IPS DF 6.9 (cell line): ENCODE measurements at places on chromosomes 7 and 10.

DNA sequence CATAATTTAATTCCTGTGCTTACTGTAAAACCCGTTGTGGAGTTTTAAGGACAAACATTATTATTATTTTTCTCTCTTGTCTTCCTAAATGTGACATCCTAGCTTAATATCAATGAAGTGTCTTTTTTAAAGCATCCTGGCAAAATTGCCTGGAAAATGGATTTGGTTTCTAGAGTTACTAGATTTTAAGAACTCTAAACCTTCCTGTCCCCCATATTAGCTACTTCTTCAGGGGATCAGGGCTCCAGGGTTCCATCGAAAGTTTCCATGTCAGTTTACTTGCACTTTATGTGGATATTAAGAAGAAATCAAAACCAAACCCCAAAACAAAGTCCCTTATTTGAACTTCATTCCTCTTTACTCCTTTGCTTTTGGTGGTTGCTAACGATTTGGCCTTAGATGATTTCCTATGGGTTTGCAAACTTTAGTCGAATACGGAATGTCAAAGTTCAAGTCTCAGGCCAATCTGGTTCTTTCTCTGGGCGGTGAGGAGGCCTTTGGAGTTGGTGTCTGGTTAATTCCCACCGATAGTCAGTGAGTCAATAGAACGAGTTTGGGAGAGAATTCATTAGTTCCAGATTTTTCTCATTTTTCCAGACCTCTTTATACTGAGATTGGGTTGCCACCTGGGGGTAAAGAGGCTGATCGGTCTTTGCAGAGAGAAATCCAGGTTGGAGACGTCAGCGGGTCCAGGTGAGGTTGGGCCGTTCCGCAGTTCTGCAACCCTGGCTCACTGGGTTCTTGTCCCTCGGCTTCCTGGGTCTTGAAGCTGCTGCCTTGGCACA is 1.1 kb downstream of the CUX1 start:
- no peak for DNase-seq

- DNase-seq = no peak
Observed at GRCh38 chr7:151207804-151208203, 2.5 kb downstream of the H2BK1 start.

DNA sequence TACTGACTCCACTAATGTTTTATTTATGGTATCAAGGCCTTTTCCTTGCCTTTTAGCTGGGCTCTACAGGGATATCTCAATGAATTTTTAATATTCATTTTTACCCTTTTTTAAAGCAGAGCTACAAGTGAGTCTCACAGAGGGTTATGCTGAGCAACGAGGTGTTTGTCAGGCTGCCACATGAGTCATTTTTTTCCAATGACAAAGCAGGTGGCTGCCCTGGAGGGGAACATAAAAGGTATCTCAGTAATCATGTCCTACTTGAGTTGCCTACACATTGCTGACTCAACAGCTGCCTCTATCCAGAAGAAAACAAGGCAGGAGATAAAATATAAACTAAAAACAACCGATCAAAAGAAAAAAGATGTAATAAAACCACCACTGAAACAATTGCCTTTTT is 1004.9 kb upstream of the POT1 start:
- no peak for DNase-seq

DNA sequence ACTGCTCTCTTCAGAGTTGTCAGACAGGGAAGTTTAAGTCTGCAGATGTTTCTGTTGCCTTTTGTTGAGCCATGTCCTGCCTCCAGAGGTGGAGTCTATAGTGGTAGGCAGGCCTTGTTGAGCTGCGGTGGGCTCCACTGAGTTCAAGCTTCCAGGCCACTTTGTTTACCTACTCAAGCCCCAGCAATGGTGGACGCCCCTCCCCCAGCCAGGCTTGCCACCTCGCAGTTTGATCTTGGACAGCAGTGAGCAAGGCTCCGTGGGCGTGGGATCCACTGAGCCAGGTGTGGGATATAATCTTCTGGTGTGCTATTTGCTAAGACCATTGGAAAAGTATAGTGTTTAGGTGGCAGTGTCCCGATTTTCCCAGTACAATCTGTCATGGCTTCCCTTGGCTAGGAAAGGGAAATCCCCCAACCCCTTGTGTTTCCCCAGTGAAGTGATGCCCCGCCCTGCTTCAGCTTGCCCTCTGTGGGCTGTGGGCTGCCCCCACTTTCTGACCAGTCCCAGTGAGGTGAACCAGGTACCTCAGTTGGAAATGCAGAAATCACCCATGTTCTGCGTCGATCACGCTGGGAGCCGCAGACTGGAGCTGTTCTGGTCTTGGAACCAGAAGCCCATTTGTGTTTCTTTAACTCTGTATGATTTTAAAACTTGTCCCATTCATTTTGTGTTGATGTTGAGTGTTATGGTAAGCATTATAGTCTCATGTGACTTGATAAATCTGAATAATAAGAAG is 89.2 kb upstream of the CALCR start:
- DNase-seq = no peak

GRCh38 chr7:140564643-140565042 is 76.0 kb downstream of the DENND2A start:
- no peak for DNase-seq

DNA sequence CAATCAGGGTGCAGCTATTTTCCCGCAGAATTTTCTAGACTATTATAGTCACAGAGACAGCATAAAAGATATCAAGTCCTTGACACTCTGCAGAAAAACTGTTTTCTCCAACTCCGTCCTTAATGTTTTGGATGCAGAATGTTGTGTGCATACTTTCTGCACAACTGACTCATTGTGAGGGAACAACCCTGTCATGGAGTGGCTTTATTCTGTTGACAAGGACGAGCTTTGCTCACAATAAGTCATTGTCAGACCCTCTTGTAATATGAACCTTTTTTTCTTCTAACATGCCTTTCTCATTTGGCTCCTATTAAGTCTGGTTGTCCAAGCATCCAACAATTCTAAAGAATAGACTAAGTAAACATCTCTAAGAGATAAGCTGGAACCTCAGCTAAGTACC is 17.3 kb downstream of the ABCB4 start:
- no peak for DNase-seq
